ENCODE measurements at places on chromosomes 12 and 14. TPM values are rescaled to one million over a fixed set of nuclear protein-coding genes. Genes with fewer than 3 reads are reported as not detected.

- H3K4me1 ChIP-seq, result no peaks in the 10 kb centered on the region
- DNase-seq, result no peak
- no peak overlapping the region for H3K27ac ChIP-seq
Measured at GRCh38 chr12:42904683-42905418, 315.3 kb upstream of the PRICKLE1 start.

Gene ZNF268
- 18.5 TPM for polyA plus RNA-seq

DNA sequence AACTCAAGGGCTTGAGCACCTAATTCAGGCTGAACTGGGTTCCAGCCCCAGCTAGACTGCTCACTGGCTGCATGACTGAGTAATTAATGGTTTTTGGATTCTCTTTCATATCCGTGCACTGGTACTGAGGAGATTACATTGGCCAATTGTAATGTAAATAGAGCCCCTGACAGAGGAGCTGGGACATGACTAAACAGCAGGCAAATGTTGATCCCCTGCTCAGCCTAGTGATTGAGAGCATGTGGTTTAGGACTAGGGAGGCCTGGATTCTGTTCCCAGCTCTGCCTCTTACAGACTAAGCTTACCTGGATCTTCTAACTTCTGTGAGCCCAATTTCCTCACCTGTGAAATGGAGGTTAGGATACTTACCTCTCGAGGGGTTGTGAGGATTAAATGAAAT lies 204.3 kb downstream of the ESR2 start:
- H3K36me3 ChIP-seq, result peaks cover 47% of the 10 kb centered on the region
- no peak overlapping the region for H3K27ac ChIP-seq
- no peaks in the 10 kb centered on the region for H3K4me1 ChIP-seq

DNA sequence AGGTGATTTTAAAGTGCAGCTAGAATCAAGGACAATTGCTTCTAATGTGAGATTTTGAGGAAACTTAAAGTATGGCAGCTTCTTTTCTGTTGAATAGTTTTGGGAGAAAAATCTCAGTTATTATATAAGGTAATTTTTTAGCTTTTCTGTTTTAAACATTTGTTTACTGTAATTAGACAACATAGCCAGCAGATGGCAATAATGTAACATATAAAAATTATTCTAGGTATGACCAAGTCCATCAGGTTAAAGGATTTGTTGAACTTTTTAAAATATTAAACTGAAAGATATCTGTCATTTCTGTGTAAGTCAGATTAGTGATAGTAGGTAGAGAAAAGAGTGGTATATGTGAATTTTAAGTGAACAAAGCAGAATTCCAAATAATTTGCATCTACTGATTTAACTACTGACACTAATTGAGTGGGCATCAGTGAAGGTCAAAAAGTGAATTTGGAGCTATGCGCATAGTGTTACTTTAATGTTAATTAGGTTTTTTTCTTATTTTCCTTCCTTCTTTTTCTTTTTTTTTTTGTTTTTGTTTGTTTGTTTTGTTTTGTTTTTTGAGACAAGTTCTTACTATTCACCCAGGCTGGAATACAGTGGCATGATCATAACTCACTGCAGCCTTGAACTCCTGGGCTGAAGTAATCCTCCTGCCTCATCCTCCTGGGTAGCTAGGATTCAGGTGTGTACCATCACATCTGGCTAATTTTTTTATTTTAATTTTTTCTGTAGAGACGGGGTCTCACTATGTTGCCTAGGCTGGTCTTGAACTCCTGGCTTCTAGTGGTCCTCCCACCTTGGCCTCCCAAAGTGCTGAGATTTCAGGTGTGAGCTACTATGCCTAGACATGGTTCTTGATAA lies 18.6 kb downstream of the PRORP start:
- DNase-seq, result peak; percentile 55
- no peak overlapping the region for H3K27ac ChIP-seq
- no peak overlapping the region for H3K4me3 ChIP-seq
- H3K27me3 ChIP-seq, result no peaks in the 10 kb centered on the region
- H3K36me3 ChIP-seq, result no peaks in the 10 kb centered on the region

DNA sequence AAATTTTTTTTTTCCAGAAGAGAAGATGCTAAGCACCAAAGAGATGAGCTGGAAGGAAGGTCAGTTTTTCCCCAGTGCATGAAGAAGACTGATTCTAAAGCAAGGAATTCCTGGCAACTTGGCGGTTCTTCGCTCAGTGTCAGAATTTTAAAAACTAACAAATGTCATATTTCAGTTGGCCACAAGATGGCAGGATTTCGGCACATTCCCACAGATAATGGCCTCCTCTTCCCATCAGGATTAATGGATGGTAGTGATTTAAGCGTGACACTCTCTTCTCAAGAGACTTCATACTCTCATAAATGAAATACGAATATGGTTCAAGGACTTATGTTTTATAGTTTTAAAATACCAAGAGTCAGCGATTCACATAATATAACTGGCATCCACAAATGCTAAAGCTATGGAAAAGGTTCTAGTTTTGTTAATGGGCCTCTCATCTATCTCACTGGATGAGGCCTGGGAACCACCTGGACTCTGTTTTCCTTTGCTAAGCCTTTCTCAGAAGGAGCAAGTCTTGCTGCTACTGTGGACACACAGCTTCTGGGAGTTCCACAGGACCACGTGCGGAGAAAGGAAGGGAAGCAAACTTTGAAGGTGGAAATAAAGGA lies 46.1 kb upstream of the PTPRO start:
- H3K4me3 ChIP-seq, result no peak overlapping the region
- H3K27ac ChIP-seq, result no peak overlapping the region
- DNase-seq, result no peak
- no peaks in the 10 kb centered on the region for H3K36me3 ChIP-seq
- H3K4me1 ChIP-seq, result peaks cover 10% of the 10 kb centered on the region

- H3K36me3 ChIP-seq, result no peaks in the 10 kb centered on the region
- no peak for DNase-seq
- H3K27ac ChIP-seq, result no peak overlapping the region
- H3K4me1 ChIP-seq, result no peaks in the 10 kb centered on the region
- no peaks in the 10 kb centered on the region for H3K27me3 ChIP-seq
Measured at GRCh38 chr12:27359578-27360340, 27.1 kb downstream of the BMAL2 start.

Gene PTGES3
- 261 TPM for polyA plus RNA-seq

Gene ACAD10
- 14.6 TPM for polyA plus RNA-seq

DNA sequence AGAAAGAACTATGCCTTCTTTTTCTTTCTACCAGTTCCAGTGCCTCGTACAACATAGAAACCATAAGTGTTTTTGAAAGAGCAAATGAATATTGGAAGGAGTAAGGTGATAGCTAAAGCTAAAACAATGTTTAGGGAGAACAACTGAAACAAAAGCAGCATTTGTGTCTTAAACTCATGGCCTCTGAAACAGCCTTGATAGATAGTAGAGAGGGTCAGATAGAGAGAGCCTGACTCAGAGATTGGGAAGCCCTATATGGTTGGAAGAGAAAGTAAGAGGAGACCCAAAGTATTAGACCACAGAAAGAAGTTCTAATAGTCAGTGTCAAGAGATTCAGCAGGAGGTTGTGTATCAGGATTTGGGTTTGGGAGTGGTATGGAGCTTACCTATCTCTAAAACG lies 79.6 kb upstream of the IFNG-AS1 start:
- H3K27me3 ChIP-seq, result no peaks in the 10 kb centered on the region
- no peaks in the 10 kb centered on the region for H3K4me1 ChIP-seq
- no peak overlapping the region for H3K4me3 ChIP-seq
- H3K36me3 ChIP-seq, result no peaks in the 10 kb centered on the region

DNA sequence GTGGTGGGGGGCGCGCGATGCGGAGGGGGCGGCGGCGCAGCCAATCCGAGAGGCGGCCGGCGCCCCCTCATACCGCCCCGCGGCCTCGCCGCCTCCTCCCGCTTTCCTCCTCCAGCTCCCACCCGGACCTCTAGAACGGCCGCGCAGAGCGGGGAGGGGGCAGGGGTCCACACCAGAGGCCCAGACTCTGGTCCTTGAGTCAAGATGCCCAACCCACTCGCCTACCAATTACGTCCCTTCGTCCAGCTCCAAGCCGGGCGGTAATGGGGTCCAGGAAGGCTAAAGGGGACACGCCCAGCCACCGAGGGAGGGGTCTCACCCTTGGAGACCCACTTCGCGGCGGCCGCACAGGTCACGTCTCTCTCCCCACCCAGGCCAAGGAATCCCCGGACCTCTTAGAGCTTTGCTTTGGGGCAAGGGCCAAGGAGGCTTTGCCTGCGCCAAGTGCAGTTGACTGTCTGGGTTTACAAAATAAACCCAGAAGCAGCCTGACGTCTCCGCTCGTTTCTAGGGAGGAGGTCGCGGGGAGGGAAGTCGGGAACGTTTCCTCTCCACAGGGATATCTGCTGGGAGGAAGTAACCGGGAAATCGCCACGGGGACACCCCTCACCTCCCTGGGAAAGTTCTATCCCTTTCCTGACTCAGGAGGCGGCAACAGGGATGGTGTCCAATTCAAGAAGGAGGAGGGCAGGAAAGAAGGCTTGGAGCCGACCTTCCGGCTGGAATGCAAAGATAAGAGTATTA lies 394 bp upstream of the AMIGO2 start:
- peak; percentile 27 for DNase-seq
- H3K4me1 ChIP-seq, result peaks cover 72% of the 10 kb centered on the region
- peak overlapping the region; percentile 92 for H3K4me3 ChIP-seq
- no peaks in the 10 kb centered on the region for H3K36me3 ChIP-seq
- H3K27me3 ChIP-seq, result no peaks in the 10 kb centered on the region

DNA sequence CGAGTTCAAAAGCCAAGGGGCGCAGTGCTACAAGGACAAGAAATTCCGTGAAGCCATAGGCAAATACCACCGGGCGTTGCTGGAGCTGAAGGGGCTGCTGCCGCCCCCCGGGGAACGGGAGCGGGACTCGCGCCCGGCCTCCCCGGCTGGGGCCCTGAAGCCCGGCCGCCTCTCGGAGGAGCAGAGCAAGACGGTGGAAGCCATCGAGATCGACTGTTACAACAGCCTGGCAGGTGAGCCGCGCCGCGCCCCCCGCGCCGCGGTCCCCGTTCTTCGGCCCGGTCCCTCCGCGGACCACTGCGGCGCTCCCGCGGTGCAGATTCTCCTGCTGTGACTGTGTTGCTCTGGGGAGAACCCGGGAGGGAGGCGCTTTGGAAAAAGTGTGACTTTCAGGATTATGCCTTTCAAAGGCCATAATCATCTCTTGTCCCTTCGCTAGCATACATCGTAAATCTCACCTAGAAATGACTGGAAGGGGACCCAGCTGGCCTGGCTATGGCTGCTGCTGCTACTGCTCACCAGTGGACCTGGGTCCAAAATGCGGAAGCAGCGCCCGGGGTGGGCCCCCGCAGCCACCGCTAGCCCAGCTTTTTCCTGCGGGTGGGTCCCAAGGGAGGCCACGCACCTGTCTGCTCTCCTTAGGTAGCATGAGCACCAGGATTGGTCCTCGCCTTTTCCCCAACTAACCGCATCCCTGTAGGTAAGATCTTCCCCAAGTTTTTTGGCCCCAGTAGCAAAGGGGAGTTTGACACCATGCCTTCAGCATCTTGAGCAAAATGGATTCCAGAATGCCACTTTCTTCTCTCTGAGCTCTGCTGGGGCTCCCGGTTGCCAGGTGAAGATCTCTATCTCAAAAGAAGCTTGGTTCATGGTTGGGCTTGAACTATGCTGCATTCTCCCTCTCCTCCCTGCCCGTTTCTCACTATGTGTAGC lies 853 bp downstream of the TTC9 start:
- H3K4me1 ChIP-seq, result peaks cover 64% of the 10 kb centered on the region
- no peaks in the 10 kb centered on the region for H3K27me3 ChIP-seq
- DNase-seq, result peak; percentile 40
- peak overlapping the region; percentile 81 for H3K27ac ChIP-seq

Gene TCTN1
- polyA plus RNA-seq, result 5.9 TPM

GRCh38 chr12:115386946-115387345 lies 703.0 kb upstream of the TBX3 start:
- H3K4me1 ChIP-seq, result no peaks in the 10 kb centered on the region
- no peak overlapping the region for H3K27ac ChIP-seq
- no peaks in the 10 kb centered on the region for H3K36me3 ChIP-seq

Gene APOF
- polyA plus RNA-seq, result not detected

DNA sequence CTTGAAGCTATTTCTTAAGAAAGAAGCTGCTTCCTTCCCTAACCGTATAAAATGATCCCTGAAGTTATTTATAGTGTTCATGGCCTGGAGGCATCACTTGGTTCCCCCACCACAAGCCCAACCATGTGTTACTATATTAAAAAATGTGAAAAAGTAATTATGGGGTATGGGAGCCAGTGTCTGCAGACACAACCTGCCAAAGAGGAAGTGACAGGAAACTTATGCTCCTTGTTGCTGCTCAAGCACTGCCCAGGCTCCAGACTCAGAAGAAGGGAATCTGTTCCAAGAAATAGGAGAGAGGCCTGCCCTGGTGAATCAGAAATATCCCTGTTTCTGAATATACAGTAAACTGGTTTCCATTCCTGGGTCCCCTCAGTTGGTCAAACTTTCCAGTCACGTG lies 217.2 kb upstream of the BMP4 start:
- H3K36me3 ChIP-seq, result no peaks in the 10 kb centered on the region
- H3K4me3 ChIP-seq, result no peak overlapping the region
- H3K27me3 ChIP-seq, result no peaks in the 10 kb centered on the region
- H3K27ac ChIP-seq, result no peak overlapping the region
- H3K4me1 ChIP-seq, result no peaks in the 10 kb centered on the region
- no peak for DNase-seq

DNA sequence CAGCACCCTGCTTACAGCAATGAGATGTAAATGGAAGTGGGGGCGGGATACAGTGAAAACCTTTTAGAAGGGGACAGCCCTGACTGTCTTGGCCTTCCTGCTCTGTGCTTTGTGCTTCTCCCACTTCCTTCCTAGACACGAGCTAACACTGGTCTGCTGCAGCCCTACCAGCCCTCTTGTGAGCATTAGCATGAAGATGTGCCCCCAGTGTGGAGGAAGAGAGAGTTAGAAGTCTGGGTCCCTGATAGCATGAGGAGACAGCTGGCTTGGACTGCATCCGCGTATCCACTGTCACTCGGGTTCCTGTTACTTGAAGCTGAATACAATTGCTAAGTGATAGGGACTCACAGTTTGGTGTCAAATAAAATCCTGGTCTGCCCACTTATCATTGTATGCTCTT lies 248.1 kb upstream of the SOX5 start:
- no peaks in the 10 kb centered on the region for H3K36me3 ChIP-seq
- no peaks in the 10 kb centered on the region for H3K4me1 ChIP-seq
- no peak for DNase-seq
- no peak overlapping the region for H3K27ac ChIP-seq

GRCh38 chr12:59689776-59690175 lies 93.9 kb downstream of the SLC16A7 start:
- DNase-seq, result no peak
- no peak overlapping the region for H3K4me3 ChIP-seq
- H3K4me1 ChIP-seq, result no peaks in the 10 kb centered on the region
- H3K36me3 ChIP-seq, result no peaks in the 10 kb centered on the region

- peaks cover 15% of the 10 kb centered on the region for H3K4me1 ChIP-seq
- peaks cover 4% of the 10 kb centered on the region for H3K27me3 ChIP-seq
- no peak overlapping the region for H3K27ac ChIP-seq
Measured at GRCh38 chr14:67622675-67623074, 3.0 kb downstream of the ARG2 start.

DNA sequence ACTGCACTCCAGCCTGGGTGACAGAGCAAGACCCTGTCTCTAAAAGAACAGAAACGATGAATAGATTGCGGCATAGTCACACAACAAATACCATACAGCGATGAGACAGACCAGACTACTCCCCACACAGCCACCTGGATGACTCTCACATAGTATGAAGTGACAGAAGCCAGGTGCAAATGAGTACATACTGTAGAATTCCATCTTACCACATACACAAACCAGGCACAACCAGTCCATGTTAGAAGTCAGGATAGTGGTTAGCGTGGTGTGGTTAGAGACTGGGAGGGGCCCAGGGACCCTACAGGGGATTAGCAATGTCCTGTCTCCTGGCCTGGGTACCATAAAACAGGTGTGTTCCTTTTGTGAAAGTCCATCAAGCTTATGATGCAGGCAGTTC lies 53.8 kb downstream of the FAM222A start:
- no peaks in the 10 kb centered on the region for H3K27me3 ChIP-seq
- no peaks in the 10 kb centered on the region for H3K36me3 ChIP-seq

Gene TMEM132D
- not detected for polyA plus RNA-seq

Gene RNF41
- polyA plus RNA-seq, result 33.2 TPM

Data from CD4-positive, alpha-beta memory T cell (primary cell).